ENCODE measurements at places on chromosomes 3 and 15.

DNA sequence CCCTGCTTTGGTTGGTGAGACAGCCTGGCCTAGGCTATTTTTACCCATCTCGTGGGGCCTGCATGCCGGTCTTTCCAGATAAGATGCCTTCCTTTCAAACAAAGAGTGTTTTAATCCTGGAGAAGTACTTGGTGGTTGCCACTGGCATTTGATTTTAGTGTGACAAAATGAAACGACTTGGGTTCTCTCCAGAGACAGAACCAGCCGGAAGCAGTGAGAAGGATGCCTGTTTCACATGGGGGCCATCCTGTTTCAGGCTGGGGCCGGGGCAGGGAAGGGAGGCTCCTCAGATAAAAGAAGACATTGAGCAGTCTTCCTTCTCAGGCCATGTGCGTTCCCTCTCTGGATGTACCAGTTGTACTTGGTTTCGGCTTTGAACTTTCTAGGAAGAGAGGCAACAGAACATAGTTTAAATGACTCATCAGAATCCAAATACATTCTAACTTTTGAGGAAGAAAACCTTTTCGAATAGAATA, 74.9 kb downstream of the TOP2B start:
- DNase-seq: no peak

DNA sequence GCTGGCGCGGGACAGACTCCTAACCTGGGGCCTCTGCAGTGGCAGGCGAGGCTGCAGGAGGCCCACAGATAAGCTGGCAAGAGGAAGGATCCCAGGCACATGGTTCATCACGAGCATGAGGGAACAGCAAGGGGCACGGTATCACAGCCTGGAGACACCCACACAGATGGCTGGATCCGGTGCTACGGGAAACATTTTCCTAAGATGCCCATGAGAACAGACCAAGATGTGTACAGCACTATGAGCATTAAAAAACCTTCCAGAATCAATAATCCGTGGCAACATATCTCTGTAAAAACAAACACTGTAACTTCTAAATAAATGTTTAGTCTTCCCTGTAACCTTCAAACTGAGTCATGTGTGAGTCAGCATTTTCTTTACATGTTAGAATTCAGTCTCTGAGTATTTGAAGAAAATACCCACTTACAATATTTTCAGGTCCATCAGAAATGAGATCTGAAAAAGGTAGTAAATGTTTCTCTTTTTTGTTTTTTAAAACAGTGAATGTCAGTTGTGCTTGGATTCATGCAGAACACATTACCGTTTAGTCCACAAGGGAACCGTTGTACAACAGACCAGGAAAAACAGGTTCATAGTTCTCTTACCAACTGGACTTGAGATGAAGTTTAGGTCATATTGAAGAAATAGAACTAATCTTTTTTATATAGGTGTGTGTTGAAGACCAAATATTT, 75.9 kb downstream of the BOC start:
- no peak for DNase-seq

DNA sequence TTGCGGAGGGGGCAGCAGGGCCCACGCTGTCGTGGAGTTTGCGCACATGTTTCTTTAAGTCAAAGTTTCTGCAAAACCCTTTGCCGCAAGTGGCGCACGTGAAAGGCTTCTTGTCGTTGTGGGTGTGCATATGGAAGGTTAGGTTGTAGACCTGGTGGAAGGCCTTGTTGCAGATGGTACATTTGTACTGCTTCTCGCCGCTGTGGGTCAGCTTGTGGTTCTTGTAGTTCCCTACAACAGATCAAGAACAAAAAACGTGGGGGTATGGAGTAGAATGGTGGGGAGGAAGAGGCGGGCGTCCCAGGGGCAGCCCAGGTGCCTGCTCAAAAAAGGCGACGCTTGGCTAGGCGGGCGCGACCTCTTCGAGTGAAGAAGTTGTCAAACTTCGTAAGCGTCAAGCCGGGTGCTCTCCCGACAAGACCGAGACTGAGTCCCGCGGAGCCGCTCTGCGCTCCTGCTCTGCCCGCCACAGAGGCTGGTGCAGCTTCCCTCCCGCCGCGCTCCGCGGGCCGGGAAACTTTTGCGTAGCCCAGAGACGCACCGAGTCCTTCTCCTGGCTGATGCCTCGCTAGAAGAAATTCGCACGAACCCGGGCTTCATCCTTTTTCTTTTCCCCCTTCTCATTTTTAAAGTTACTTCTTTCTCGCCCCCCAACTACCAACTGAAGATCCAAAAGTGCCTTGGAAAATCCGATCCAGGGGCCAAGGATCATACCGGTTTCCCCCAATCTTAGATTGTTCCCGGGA, 3.1 kb downstream of the FEZF2 start:
- DNase-seq: peak; percentile 67

- DNase-seq: no peak
These were observed 161.7 kb upstream of the ZNF385D start for GRCh38 chr3:21912711-21913110.

GRCh38 chr15:97501291-97501690, 459.2 kb upstream of the ARRDC4 start:
- DNase-seq: no peak

- DNase-seq: no peak
These were observed 375.1 kb downstream of the FOXP1 start for GRCh38 chr3:71208211-71209095.

- DNase-seq: no peak
These were observed 507.5 kb upstream of the TGFBR2 start for GRCh38 chr3:30098653-30099455.

DNA sequence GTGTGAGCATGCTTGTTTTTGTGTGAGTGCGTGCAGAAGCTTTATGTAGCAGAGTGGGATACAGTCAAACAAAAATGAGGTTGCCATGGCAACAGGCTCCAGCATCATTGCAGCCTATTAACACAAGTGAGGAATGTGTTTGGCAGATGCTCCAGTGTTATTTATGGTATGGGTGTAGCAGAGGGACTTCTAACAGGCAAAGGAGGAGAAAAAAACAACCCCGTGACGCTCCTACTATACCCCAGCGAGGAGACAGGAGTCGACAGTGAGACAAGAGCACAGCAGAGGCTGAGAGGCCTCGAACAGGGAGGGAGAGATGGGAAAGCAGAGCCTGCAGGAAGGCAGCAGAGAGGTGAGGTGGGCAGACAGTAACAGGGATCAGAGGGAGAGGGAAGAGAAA, 4.9 kb downstream of the ADCY5 start:
- DNase-seq: no peak

- DNase-seq: no peak
These were observed 59.1 kb upstream of the NEDD4 start for GRCh38 chr15:56052395-56053045.

- no peak for DNase-seq
These were observed 323.8 kb downstream of the GBE1 start for GRCh38 chr3:81437683-81438082.

DNA sequence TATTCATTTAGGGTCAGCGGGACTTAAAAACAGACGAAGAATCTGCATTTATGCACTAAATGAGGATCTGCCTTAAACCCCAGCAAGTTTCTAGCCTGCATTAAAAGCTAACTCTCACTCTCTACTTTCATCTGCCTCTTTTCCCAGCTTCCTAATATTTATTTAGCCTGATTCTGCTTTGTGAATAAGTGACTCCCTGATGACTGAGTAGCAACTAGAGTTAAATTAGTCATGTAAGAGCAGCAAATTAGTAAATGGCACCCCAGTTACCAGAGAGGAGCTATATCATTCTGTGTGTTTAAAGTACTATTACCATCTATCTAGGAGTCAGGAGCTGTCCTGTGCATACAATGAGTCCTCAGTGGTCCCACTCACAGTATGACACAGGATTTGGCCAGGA, 391.0 kb upstream of the RORA start:
- DNase-seq: no peak

- DNase-seq: no peak
These were observed 28.0 kb upstream of the PTX3 start for GRCh38 chr3:157408499-157409149.

GRCh38 chr15:26084771-26085170, 221.6 kb upstream of the ATP10A start:
- no peak for DNase-seq

DNA sequence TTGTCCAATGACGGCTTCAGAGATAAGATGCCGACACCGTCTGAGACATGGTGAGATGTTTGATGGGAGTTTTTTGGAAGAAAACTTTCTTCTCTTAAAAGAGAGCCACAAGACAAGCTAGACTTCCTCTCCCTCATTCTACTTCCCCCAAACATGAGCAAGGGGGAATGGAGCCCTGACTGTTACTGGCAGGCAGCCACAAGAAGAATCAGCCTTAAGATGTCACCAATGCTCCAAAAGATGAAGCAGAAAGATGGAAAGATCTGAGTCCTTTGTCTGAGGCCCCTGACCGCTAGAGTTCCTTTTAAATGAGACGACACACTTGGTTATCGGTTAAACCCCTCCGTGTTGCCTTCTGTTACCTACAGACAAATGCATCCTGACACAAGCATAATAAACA, 108.7 kb downstream of the ST8SIA2 start:
- no peak for DNase-seq

DNA sequence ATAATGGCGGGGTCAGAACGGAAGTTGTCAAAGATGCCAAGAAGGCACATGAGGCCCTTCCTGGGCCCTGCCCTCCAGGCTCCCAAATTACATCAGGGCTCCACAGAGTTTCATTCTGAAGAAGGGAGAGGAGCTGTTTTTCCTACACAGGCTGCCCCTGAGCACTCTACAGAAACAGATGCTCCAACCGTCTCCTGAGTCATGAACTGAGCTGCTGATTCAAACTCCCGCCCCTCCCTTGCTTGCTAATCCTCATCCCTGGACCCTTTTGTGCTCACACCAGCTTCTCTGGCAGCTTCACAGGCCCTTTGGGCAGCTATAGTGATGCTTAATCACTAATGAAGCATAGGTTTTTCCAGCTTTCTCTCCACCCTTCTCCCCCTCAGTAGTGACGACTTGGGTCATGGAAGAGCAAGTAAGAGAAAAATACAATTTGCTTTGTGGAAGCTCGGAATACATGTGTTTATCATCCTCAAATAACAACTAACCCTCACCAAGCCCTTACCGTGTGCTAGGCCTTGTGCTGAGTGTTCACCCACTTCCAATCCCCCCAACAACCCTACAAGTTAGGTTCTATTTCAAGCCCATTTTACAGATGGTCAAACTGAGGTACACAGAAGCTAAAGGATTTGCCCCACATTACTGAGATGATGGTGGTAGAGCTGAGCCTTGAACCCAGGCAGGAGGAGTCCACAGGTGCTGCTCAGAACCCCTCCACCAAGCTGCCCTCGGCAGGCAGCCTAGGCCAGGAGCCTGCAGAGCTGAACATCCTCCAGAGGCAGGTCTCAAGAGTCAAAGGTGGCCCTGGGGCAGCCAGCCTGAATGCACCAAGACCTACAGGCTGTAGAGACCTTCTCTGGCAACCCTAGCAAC, 21.9 kb downstream of the MEGF11 start:
- no peak for DNase-seq

GRCh38 chr3:126916546-126916945, 66.4 kb upstream of the PLXNA1 start:
- no peak for DNase-seq
